ENCODE measurements at places on chromosomes 16 and 17.

- DNase-seq, result no peak
Measured at GRCh38 chr17:9158544-9159452, 137.5 kb downstream of the NTN1 start.

GRCh38 chr16:82081264-82081663 lies 46.2 kb downstream of the HSD17B2 start:
- no peak for DNase-seq

- DNase-seq, result no peak
Measured at GRCh38 chr16:85378145-85379040, 234.7 kb upstream of the GSE1 start.

DNA sequence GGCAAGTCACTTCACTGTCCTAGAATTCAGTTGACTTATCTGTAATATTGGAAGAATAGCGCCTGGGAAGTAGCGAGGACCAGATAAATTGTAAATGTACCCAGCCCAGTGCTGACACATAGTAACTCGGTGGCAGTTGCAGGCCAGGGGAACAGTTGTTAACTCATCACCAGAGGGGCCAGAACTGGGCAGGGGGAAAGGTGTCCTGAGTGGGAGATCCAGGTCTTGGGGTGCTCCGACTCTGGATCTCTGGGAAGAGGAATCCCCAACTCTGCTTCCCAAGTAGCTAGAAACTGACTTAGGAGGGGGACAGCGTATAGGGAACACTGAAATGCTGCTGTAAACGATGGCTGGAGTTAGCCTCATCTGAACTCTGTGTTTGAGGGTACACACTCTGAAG lies 23.0 kb downstream of the BCL7C start:
- DNase-seq, result no peak

DNA sequence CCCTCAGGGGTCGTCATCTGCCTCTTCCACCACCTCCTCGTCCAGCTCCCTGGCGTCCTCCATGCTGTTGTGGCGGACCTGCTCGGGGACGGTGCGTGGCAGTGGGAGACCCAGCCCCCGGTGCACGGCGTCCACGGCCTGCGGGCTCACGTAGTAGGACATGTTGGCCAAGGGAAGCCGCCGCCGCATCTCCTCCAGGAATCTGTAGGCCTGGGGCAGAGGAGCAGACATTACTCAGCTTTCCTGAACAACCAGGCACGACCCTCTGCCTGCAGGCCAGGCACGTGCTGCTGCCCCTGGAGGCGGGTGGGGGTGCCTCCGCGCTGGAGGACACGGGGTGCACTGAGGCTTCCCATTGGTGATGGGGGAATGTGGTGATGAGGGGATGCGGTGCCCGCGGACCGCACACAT lies 17.8 kb downstream of the TELO2 start:
- no peak for DNase-seq

GRCh38 chr16:56181401-56181800 lies 9.9 kb upstream of the GNAO1 start:
- no peak for DNase-seq

- DNase-seq, result no peak
Measured at GRCh38 chr16:8370374-8371270, 219.7 kb downstream of the TMEM114 start.

GRCh38 chr17:40344421-40345160 lies 19.9 kb downstream of the GJD3 start:
- no peak for DNase-seq

DNA sequence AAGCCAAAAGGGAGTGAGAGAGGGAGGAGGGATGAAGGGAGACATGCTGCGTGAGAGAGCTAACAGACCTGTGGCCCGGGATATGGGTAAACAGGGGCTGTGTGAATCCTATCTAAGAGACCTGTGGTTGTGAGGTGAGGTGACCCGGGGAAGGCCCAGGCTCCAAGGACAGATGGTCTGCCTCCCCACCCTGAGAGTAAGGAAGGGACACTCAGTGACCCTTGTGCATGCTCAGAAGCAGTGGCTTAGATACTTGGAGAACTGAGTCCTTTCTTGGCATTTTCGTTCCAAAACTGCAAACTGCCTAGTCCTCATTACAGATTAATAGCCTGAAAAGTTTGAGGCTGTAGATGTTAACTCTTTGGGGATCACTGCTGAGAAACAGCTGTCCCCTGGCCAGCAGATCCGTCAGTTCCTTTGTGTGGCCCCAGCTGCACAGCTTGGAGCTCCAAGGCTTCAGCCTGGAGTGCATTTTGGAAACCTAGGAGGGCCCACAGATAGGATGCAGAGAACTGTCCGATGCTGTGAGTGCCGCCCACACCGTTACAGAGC lies 121.6 kb downstream of the SMG6 start:
- DNase-seq, result no peak

- DNase-seq, result no peak
Measured at GRCh38 chr17:50684612-50685333, 22.9 kb downstream of the ANKRD40 start.

GRCh38 chr16:57637424-57637823 lies 9.0 kb downstream of the ADGRG1 start:
- DNase-seq, result no peak

- no peak for DNase-seq
Measured at GRCh38 chr17:55420776-55421178, 858 bp downstream of the MMD start.

GRCh38 chr17:6279659-6280058 lies 155.3 kb downstream of the AIPL1 start:
- no peak for DNase-seq

DNA sequence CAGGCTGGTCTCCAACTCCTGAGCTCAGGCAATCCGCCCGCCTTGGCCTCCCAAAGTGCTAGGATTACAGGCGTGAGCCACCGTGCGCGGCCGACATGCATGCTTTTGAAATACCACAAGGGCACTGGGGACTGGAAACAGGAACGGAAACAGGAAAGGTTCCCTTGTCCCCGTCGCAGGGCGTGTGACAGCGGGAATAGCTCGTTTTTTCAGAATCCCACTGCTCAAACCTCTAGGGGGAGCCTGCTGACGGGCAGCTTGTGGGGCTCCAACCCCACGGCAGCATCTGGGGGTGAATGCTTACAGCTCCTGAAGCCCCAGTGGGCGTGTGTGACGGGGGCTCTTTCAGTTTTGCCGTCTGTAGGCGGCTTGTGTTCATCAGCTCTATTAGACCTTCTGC lies 18.8 kb upstream of the ASGR2 start:
- peak; percentile 9 for DNase-seq

DNA sequence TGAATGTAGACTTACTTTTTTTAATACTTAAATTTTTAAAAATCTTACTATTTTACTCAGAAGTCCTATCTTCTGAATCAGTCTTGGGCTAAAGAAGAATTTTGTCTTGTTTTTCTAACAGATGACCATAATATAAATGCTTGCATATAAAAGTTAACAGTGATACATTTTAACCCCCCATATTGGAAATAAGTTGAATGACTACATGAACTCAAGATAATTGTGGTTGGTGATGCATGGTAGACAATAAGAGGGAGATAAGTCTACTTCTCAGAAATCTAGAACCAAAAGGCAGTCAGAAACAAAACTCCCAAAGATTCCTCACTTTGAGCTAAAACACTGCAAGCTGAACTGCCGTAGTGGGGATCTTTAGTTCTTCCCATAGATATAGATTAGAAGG lies 868.4 kb upstream of the SOX9 start:
- DNase-seq, result no peak

DNA sequence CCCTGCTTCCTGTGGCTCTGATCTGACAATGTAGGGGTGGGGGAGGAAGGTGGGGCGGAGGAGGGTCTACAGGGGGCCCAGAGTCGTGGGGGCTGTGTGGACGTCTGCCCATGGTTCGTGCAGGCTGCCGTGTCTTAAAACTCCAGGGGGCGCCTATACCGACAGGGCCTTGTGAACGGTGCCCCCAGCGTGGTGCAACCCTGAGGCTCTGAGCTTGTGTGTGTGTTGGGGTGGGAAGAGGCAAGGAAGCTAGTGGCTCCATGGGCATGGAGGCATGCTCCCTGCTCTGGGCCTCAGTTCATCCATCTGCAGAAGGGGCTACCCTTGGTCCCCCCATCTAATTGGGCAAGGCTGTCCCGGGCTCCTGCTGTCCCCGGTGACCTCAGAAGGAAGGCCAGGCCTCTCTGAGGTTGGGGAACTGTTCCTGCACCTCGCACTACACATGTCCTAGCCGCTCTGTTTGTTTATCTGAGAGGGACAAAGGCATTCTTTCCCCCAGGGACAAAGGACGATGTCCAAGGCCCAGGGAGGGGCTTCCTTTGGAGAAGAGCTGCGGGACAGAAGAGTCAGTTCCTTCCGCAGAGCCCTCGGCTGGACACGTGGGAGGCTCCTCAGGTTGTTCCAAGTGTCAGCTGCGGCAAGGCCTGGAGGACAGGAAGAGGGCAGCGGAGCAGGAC lies 13.5 kb downstream of the CA4 start:
- peak; percentile 71 for DNase-seq

- no peak for DNase-seq
Measured at GRCh38 chr16:80198311-80199299, 342.2 kb upstream of the DYNLRB2 start.

DNA sequence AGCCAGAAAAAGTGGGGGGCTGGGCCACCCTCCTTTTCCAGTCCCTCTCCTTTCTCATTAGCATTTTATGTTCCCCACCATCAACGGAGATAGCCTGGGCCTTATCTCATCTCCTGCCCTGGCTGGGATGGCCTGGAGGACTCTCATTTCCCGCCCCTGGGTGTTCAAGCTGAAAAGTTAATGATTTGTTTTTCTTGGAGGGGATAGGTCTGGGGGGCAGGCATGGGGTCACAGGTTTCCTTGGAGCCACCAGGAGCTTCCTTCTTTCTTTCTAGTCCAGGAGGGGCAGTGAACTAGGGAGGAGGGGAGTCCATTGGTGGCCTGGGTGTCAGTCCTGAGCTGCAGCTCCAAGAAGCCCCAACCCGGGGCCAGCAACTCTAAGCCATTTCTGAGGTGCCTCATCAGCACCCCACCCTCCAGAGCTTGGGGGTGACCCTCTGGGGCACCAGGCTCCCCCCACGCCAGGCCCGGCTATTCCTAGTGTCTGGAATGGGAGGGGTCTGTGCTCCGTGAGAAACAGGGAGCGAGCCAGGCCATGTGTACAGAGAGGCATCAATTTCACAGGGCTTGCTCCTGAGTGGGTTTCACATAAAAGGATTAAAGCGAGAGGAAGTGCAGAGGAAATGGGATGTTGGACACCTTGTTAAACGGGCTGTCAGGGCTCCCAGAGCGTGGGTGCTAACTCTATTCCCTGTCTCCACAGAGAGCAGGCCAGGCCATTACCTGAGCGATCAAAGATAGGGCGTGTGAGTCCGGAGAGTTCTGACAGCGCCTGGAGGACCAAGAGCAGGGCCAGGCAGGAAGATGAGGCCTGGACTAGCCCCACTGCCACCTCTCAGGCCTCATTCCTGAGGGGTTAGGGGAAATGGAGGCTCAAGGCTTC lies 90.6 kb upstream of the LHX1 start:
- no peak for DNase-seq

GRCh38 chr17:16061631-16062030 lies 62.0 kb downstream of the TTC19 start:
- no peak for DNase-seq

DNA sequence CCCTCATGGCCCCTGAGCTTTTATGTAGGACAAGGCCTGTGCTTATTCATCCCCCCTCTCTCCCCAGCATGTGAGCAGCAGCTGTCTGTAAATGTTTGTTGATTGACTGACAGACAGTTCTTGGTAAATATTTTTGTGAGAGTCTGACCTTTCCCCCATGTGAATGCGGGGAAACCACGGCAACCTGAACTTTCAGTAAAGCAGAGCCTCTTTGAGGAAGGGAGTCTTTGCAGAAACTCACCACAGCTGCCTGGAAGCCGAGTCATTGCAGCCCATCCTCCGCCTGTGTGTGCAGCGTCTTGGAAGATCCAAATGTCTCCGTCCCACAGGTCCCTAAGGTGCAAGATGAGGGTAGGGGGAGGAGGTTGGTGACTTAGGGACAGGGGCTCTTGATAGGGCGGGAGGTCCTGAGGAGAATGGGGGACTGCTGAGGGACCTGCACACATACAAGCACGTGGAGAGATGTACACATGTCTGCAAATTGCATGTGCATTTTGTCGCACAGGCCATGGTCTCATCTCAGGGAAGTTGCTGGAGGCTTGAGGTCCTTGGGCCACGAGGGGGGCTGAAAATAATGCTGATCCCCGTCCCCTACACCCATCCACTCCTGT lies 23.0 kb upstream of the IL21R start:
- no peak for DNase-seq

GRCh38 chr16:47016700-47017133 lies 43.2 kb upstream of the DNAJA2 start:
- no peak for DNase-seq

DNA sequence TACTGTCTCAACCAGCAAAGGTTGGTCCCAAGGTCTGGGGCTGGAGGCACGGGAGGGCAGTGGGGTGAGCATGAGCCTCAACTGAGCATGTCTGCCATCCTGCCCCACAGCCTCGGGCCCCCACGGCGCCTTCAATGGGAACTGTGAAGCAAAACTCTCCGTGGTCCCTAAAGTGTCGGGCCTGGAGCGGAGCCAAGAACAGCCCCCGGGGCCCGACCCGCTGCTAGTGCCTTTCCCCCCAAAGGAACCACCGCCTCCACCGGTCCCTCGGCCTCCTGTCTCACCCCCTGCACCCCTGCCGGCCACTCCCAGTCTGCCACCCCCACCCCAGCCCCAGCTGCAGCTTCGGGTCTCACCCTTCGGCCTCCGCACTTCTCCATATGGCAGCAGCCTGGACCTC lies 4.2 kb downstream of the FBRS start:
- no peak for DNase-seq

GRCh38 chr17:75776386-75777295 lies 8.0 kb upstream of the UNK start:
- DNase-seq, result no peak

DNA sequence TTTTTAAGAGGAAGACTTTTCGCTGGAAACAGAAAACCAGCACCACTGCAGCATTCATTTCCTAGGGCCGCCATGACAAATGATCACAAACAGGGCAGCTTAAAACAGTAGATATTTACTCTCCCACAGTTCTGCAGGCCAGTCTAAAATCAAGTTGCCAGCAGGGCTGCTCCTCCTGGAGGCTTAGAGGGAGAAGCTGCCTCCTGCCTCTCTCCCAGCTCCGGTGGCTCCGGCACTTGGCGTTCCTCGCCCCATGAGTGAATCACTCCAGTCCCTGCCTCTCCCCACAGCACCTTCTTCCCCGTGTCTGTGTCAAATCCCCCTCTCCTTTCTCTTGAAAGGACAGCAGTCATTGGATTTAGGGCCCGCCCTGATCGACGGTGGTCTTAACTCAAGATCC lies 72.1 kb downstream of the SOCS1 start:
- no peak for DNase-seq

All from CMK (cell line).